Uterus (tissue), 4 donors: ENCODE measurements at places on chromosomes 7 and 10. TPM values are rescaled to one million over a fixed set of nuclear protein-coding genes. Genes with fewer than 3 reads are reported as not detected.

- H3K4me3 ChIP-seq, result no peak overlapping the region
- H3K27ac ChIP-seq, result no peak overlapping the region
- H3K27me3 ChIP-seq, result no peaks in the 10 kb centered on the region
- DNase-seq, result no peak
Measured at GRCh38 chr10:31522820-31523219, 203.8 kb downstream of the ZEB1 start.

DNA sequence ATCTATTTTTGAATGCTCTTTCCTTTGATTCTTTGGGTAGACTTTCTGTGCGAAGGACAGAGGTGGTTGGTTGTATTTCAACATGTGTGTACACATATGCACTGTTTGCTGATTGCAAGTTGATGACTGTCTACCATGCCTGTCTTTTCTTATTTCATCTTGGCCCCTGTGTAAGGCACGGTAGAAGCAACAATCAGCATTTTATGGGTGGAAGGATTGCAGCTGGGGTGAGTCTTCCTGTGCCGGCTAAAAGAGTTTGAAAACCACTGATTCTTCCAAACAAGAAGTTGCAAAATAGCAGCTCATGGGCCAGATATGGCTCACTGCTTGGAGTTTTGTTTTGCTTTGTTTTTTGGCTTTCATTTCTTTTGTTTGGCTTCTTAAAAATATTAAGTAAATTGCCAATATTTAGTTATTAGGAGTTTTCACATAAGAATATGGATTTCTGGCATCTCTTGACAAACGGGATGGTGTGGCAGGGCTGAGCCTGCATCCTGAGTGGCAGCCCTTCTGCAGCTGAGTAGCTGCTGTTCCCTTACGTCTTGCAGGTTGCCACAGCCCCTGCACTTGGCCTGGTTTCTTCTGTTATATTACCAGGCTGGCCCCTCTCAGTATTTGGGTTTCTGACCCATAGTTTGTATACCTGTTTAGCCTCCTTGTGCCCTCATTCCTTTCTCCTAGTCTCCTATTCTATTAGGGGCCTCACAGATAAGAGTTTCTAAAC, 7.2 kb downstream of the ZNF862 start:
- no peak overlapping the region for H3K27ac ChIP-seq
- peak; percentile 21 for DNase-seq
- no peaks in the 10 kb centered on the region for H3K27me3 ChIP-seq
- no peaks in the 10 kb centered on the region for H3K36me3 ChIP-seq

GCK gene
- total RNA-seq, result not detected

DNA sequence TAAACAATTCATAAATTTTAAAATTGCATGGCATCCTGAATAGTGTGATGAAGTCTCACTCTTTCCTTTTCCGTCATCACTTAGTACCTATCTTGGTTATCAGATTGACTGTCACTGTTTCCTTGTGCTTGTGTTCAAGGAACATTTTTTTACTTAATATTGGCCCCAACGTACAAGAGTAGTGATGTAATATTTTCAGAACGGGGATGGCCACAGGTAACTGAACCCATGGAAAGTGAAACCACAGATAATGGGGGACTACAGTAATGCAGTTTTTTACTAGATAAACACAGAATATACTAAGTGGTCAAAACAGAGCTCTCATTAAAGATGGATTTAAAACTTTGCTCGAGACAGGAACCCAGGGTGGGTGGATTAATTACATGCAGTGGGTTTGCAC, 85.4 kb downstream of the MACC1 start:
- H3K27ac ChIP-seq, result no peak overlapping the region
- no peaks in the 10 kb centered on the region for H3K27me3 ChIP-seq
- no peaks in the 10 kb centered on the region for H3K36me3 ChIP-seq

DNA sequence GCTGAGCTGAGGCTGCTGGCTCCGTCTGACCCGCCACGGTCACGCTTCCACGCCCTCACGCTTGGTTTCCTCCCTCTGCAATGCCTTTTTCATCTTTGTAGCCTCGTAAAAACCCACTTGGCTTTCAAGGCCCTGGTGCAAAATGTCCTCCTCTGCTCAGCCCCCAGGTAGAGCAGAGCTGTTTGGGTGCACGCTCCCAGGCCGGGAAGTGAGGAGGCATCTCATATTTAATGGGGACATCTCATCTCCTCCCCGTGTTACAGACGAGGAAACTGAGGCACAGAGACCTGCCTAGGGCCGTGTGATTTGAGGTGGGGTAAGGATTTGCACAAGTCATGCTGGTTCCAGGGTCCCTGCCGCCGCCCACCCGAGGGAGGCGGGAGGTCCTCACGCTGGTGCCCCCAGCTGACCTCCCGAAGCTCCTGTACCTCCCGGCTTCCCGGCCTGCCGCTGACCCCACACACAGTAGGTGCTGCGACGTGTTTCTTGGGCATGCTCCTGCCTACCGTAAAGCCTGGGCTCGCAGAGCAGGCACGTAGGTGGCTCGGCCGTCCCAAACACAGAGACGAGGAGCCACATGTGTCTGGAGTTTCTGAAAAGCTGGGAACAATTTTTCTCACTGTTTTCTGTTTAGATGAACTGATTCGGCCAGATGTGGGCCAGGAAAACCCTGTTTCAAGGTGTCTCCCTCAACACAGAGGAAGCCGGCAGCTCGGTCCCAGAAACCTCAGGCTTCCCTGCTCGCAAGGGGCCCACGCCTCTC, 11.5 kb downstream of the FOXL3 start:
- H3K4me1 ChIP-seq, result no peaks in the 10 kb centered on the region
- no peak for DNase-seq
- no peaks in the 10 kb centered on the region for H3K27me3 ChIP-seq
- no peak overlapping the region for H3K4me3 ChIP-seq
- no peaks in the 10 kb centered on the region for H3K36me3 ChIP-seq

NACAD gene
- total RNA-seq, result 26.9 TPM

DNA sequence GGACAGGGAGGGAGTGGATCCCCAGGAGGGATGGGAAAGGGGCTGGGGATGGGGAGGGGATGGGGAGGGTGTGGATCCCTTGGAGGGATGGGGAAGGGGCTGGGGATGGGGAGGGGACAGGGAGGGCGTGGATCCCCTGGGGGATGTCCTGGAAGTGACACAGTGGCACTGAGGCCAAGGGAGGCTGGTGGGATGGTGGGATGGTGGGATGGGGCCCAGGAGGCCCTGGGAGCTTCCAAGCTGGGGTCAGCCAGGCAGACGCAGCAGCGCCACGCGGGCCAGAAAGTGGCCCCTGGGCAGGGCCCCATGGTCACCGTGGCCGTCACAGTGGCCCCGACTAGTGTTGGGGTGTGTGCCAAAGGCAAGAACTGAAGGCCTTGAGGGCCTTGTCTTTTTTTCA, 67.8 kb downstream of the INPP5A start:
- DNase-seq, result no peak
- H3K36me3 ChIP-seq, result no peaks in the 10 kb centered on the region
- H3K4me1 ChIP-seq, result no peaks in the 10 kb centered on the region

SPDYE9 gene
- total RNA-seq, result 0.14 TPM

DNA sequence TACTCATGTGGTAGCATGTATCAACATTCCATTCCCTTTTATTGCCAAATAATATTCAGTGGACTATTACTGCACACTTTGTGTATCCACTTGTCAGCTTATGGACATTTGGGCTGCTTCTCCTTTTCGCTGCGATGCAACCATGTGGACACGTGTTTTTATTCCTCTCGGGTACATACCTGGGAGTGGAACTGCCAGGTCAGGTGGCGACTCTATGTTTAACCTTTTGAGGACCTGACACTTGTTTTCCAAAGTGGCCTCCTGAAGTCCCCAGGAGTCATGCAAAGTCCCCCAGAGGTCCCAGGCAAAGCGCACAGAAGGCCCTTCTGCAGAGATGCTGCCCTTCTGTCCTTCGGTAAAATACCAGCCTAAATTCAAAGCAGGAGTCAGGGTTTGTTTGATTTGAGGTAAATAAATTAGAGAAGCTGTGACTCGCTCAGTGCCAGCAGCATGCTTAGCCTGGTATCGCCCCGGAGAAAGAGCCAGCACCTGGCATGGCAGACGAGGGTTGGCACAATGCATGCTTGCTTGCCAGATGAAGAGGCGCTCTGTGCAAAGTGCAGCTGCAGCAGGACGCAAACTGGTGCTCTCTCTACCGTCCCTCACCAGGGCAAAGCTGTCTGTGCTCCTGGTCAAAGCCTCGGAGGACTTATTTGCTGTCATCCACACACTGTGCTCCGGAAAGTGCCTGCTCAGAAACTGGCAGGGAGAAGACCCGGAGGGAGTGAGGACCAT, 37.8 kb downstream of the HIPK2 start:
- H3K27me3 ChIP-seq, result no peaks in the 10 kb centered on the region
- no peaks in the 10 kb centered on the region for H3K36me3 ChIP-seq
- H3K4me1 ChIP-seq, result peaks cover 9% of the 10 kb centered on the region
- DNase-seq, result no peak

DNA sequence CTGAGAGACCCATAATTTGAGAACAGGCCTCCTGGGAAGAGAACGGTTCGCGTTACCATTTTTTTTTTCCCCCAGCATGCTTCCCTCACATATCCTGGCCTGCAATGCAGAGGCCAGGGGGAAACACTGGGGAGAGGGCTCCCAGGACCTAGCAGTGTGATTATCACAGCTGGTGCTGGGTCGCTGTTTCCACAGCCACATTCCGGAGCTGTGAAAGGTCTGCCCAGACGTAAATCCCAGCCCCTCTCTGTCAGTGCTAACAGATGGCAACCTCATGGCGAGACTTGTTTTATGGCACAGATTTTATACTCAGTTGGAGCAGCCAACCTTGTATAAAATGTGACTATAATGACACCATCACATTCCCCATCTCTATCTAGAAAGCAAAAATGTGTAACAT, 150.5 kb downstream of the PLXDC2 start:
- H3K36me3 ChIP-seq, result no peaks in the 10 kb centered on the region
- DNase-seq, result no peak
- no peaks in the 10 kb centered on the region for H3K4me1 ChIP-seq

DNA sequence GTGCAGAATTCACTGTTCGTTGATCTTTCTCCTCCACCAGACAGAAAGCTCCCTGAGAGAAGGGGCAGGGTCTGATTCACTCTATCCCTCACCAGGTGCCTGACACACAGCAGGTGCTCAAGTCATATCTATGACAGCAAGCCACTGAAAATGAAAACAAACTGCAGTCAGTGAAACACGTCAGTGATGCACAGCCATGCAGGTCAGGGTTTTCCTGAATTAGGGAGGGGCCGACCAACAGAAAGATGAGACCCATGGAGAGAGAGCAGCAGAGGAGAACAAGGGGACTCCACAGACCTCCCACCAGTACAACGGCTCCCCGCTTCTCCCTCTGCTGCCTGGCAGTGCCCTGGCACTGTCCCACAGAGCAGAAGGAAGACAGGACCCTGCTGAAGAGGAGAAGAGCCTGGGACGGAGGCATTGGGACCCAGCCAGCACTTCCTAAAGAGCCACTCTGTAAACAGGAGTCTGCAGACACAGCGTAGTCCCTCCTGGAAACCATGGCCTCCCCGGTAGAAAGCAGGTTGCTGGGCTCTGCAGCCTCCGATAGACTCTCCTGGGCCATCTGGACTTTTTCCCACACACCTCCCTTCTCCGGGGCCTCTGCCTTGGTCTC, 50.3 kb downstream of the FAM53B start:
- DNase-seq, result no peak
- H3K4me3 ChIP-seq, result no peak overlapping the region
- H3K27me3 ChIP-seq, result no peaks in the 10 kb centered on the region

DNA sequence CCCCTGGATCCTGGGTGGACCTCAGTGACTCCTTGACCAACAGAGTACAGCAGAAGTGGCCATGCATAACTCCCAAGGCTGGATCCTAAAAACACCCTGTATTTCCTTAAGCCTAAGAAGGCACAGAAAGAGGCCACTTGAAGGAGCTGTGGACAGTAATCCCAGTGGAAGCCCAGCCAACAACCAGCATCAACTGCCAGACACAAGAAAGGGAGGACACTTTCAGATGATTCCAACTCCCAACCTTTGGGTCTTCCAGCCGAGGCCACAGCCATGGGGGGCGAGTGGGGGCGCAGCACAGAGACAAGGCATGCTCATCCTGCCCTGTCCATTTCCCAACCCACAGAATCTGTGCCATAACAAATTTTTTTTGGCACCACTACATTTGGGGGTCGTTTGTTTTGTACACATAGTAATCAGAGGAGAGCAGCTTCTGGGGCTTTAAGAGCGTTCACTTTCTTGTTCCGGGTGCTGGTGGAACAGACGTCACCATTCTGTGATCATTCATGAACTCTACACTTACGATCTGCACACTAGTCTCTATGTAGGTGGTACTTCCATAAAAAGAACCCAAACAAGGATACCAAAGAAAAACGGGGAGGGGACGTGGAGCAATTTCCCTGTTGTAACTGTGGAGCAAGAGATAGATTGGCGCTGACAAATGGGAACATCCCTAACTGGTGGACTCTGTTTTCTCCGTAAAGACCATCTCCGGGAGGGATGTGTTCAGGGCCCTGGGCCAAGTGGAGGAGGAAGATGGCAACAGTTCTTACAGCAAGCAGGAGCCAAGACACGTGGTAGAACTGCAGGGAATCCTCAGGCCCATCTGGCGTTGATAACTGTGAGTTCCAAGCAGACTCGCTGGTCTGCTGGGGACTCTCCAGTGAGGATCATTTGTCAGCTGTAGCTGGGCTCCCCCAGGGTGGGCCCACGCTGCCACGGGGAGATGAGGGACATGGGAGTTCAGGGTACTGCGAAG, 6.0 kb upstream of the SLC29A3 start:
- no peaks in the 10 kb centered on the region for H3K36me3 ChIP-seq
- no peaks in the 10 kb centered on the region for H3K4me1 ChIP-seq
- DNase-seq, result peak; percentile 95

GRCh38 chr10:71035511-71036296, 147.3 kb upstream of the PCBD1 start:
- H3K36me3 ChIP-seq, result no peaks in the 10 kb centered on the region
- H3K27ac ChIP-seq, result no peak overlapping the region
- H3K4me3 ChIP-seq, result no peak overlapping the region

DNA sequence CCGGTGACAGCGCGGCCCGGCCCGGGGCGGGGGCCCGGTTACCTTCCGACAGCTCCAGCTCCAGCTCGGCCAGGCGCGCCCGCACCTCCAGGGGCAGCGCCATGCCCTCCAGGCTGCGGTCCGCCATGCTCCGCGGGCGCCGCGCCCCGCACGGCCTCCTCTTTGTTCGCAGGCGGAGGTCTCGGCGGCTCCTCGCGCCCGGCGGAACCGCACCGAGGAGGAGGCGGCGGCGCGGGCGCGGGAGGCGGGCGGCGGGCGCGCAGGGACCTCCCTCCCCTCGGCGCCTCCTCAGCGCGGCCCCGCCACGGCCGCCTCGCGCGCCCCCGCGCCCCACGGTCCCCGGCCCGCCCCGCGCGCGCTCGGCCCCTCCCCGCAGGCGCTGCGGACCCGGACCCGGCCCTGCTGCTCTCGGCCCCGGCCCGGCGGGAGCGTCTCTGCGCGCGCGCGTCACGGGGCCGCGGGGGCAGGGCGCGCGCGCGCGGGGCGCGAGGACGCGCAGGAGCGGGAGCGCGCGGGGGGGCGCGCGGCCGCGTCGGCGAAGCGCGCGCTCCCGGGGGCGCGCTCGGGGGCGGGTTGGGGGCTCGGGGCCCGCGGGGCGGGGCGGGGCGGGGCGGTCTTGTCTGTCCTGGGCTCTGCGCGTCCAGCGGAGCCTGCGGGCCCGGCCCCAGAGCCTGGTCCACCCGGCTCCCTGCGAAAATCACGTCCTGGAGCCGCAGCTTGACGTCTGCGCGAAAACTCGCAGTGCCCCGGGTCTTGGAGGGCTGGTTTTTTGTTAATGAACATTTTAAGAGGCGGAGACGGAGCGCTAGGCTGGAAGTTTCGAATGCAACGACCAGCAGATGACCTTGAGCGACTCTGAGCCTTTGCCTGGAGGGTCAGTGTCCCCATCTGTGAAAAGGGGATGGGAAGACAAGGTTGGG, at the start of gene DIP2C:
Gene DIP2C (minus strand): TSS at position 217 of the 920 bp plus-strand sequence. CDS start 90 bp downstream, at position 127.
- no peaks in the 10 kb centered on the region for H3K27me3 ChIP-seq
- H3K4me1 ChIP-seq, result no peaks in the 10 kb centered on the region
- peak within 1 kb of the TSS; percentile 82 for H3K4me3 ChIP-seq
- peak; percentile 79 for DNase-seq
- H3K27ac ChIP-seq, result peak within 1 kb of the TSS; percentile 94

SLC26A5 gene
- total RNA-seq, result 0.37 TPM

GARIN1A gene
- total RNA-seq, result not detected

GPR85 gene
- 4.8 TPM for total RNA-seq
